ENCODE measurements at places on chromosomes 16 and 17.
A peak's percentile ranks its signal among the peaks of the same experiment; 100 is the strongest.

DNA sequence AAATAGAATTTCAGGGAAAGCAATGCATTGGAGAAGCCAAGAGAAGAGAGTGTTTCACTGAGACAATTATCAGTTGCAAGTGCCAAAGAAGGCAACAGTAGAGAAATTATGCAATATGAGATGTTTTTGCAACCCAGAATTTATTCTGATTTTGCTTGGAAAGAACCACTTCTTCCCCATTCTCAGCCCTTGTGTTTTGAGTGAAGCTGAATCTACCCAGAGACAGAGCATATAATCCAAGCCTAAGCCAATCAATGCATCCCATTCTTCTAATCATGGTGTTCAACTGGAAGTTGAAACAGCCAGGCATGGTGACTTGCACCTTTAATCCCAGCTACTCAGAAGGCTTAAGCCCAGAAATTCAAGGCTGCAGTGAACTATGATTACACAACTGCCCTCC is 6.9 kb upstream of the SCNN1G start:
- DNase-seq, result no peak

DNA sequence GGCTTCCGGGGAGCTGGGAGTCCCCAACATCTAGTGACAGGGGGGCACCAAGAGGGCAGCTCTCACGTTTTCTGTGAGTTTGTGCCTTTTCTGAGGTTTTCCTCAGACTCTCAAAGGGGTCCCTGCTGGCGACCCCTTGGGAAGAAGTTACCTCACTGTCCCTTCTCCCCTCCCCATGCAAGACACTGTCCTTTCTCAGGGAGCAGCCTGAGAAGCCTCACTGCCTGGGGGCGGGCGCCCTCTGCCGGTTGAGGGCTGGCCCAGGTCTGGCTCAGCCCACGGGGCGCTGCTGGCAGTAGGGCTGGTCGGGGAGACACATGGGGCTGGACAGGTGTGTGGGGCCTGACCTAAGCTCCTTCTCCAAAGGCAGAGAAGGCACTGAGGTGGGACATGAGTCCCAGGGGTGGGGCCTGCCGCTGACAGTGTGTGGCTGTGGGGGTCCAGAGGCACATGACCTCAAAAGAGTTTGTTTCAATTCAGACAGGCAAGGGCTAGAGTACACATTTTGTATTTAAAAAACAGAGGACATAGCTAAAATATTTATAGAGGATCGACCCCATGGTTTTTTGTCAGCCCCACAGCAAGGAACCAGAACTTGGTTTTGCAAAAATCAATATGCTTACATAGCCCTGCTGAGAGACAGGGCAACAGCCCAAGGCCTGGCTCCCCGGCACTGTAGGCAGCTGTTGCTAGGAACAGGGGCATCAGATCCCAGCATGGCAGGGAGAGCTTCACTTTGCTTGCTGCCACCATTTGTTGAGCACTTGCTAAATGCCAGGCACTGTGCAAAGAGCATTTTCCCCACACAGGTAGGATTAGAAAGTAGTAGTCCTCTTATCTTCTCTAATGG is 18.5 kb upstream of the ALDH3A1 start:
- peak; percentile 70 for DNase-seq

- no peak for DNase-seq
Measured at GRCh38 chr17:82948081-82948511, 108.3 kb upstream of the ZNF750 start.

- no peak for DNase-seq
Measured at GRCh38 chr17:79981090-79981489, 54.6 kb downstream of the TBC1D16 start.

- no peak for DNase-seq
Measured at GRCh38 chr16:88478889-88479792, 26.1 kb downstream of the ZFPM1 start.

- DNase-seq, result no peak
Measured at GRCh38 chr17:50027881-50028735, 27.8 kb upstream of the ITGA3 start.

DNA sequence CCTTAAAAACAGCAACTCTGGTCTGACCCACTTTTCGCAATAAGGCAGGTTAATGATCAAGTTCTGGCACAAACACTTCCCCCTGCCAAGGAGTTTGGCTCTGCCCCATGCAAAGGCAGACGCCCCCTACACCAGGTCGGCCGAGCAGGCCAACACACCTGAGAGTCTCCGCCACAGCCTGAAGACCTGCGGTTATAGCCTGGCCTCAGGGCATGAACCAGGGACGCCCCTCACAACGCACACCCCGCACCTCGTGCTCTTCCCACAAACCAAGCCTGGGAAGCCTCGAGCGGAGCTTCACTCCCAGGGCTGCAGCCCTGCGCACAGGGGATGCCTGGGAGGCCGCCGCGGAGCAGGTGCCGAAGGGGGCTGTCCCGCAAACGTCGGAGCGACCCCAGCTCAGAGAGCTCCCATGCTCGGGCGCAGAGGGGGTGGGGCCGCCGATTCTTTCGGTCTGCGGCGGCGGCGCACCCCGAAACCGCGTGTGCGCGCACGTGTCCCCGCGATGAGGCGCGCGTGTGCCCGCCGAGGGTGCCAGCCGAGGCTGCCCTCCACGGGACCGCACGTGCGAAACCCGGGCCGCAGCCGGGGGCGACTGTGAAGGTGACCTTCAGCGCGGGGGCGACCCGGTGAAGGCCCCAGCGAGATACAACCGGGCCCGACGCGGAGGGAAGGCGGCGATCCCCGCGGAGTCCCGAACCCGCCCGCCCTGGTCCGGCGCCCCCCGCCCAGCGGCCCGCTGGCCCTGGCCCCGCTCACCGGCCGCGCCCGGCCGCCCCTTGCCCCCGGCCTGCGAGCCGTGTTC is 559 bp downstream of the CLUH start:
- no peak for DNase-seq

- DNase-seq, result peak; percentile 69
Measured at GRCh38 chr16:81582655-81583441, 138.2 kb downstream of the CMIP start.

Measured in caudate nucleus (tissue), 63 donors.